ENCODE measurements at places on chromosomes 4 and X.

- no peak for DNase-seq
These were observed 5.1 kb upstream of the TASL start for GRCh38 chrX:30582664-30583063.

DNA sequence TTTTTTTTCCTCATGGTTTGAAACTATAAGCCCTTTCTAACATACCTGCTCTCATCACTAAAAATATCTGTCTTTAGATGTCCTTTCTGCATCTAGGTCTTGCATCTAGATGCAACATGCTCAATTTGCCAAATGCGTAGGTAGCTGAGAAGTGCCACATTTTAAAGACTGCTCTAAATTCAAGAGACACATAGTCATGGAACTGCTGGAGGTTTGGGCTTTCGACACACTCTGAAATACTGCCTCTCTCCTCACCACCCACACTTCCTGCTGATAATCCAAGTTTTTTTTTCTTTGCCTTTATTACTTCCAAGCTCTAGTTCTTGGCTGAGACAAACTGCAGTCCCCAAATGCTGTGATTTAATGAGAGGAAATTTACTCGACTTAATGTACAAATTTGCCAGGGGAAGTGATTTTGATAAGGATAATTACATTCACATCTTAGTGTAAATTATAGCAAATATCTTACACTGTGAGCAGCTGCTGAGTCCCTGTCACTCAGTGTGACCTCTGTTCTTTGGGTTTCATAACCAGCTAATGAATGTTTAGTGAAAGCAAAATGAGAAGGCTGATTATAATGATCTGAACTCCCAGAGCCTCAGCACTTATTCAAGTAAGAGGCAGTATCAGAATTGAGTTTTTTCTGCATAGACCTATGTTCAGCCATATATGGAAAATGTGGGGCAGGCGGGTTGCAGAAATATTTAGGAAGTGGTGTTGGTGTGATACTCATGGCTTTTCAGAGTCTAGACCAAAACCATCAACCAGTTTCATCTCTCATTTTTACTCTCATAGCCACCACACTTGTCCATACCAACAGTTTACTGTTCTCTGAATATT is 31.3 kb downstream of the DRD5 start:
- no peak for DNase-seq

DNA sequence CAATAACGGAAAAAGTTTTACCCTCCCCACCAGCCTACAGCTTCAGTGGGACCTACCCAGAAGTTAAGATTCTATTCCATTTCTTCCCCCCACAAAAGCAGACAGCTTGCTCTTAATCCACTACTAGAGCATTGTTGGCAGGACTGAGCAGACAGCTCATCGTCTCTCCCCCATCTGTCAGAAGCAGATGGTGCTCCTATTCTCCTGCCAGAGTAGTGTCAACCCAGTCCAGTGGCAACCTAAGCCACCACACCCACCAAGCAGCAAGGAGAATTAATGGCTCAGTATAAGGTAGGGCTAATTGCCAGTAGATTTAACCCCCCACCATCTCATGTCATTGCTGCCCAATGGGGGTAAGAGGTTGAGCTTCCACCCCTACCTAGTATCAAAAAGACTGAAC is 62.0 kb downstream of the AWAT2 start:
- no peak for DNase-seq

DNA sequence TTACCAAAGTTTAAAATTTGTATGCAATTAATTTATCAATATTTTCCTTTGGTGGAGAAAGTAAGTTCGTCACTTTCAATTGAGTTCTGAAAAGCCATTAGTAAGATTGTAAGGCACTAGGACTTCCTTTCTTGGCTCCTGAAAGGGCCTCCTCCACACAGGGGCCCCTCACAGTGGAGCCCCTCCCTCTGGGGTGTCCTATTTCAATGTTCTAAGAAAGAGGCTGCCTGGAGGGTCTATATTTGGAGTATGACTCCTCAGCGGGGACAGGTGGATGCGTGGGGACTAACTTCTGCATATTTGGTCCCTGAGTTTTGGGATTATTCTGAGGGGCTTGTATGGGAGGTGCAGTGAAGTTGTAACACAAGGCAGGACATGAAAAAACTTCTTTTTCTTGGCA is 1.6 kb upstream of the ARMCX4 start:
- no peak for DNase-seq
